ENCODE measurements at places on chromosomes 11 and 22. TPM values are rescaled to one million over a fixed set of nuclear protein-coding genes. Genes with fewer than 3 reads are reported as not detected.

TRIM51G gene
- not detected for polyA plus RNA-seq

- H3K27ac ChIP-seq: no peak overlapping the region
- no peaks in the 10 kb centered on the region for H3K36me3 ChIP-seq
- H3K27me3 ChIP-seq: no peaks in the 10 kb centered on the region
- H3K4me1 ChIP-seq: no peaks in the 10 kb centered on the region
- H3K4me3 ChIP-seq: no peak overlapping the region
Measured at GRCh38 chr11:120722524-120722923, 211.0 kb downstream of the GRIK4 start.

DNA sequence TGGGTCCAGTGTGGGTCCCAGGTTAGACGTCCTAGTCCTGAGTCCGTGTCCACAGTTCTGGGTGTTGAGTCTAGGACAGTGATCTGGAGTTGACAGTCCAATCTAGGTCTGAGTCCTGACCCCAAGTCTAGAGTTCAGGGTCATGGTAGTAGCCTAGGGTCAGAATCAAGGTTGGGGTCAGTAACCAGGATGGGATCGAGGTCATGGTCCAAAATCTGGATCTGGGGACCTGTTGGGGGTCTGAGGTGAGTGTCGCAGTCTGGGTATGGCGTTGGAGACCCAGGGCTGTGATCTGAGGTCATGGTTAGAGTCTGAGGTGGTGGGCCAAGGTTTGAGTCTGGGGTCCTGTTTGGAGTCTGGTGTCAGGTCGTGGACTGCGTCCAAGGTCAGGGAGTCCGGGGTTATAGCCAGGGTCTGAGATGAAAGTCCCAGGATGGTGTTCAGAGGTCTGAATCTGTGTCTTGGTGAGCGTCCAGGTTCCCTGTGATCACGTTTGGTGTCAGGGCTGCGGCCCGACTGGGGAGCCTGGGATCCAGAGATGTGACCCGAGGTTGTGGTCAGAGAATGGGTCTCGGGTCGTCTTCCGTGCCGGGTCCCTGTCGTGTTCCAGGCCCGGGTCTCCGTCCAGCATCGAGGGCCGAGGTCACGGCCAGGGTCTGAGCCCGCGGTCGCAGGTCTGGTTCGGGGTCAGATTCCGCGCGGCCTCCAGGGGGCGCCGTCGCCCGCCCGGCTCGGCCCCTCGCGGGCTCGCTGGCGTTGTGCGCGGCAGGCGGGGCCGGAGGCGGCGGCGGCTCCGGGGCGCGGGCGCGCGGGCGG is 432 bp upstream of the GRK2 start:
- H3K36me3 ChIP-seq: peaks cover 5% of the 10 kb centered on the region
- peak overlapping the region; percentile 74 for H3K27ac ChIP-seq
- H3K4me3 ChIP-seq: no peak overlapping the region
- DNase-seq: peak; percentile 93
- H3K27me3 ChIP-seq: no peaks in the 10 kb centered on the region
- H3K4me1 ChIP-seq: peaks cover 55% of the 10 kb centered on the region

- no peaks in the 10 kb centered on the region for H3K27me3 ChIP-seq
- H3K4me1 ChIP-seq: no peaks in the 10 kb centered on the region
- H3K36me3 ChIP-seq: no peaks in the 10 kb centered on the region
- H3K4me3 ChIP-seq: no peak overlapping the region
Measured at GRCh38 chr22:25942115-25942855, 200.3 kb downstream of the MYO18B start.

- peak; percentile 20 for DNase-seq
- no peak overlapping the region for H3K4me3 ChIP-seq
- H3K4me1 ChIP-seq: peaks cover 6% of the 10 kb centered on the region
- no peaks in the 10 kb centered on the region for H3K36me3 ChIP-seq
- H3K27ac ChIP-seq: no peak overlapping the region
Measured at GRCh38 chr11:2287091-2287490, 14.6 kb downstream of the C11orf21 start.

LINC01488 gene
- polyA plus RNA-seq: not detected

PTPRJ gene
- 2.6 TPM for polyA plus RNA-seq

GRCh38 chr11:16861862-16862261 is 123.4 kb downstream of the C11orf58 start:
- H3K27ac ChIP-seq: no peak overlapping the region
- peaks cover 26% of the 10 kb centered on the region for H3K4me1 ChIP-seq
- no peak for DNase-seq
- H3K4me3 ChIP-seq: no peak overlapping the region
